Adipocyte (in vitro differentiated cells): ENCODE measurements at places on chromosomes 2 and 18.

GRCh38 chr2:175220075-175220474 is 38.6 kb upstream of the ATP5MC3 start:
- no peak for DNase-seq

GRCh38 chr2:172177996-172178395 is 75.3 kb upstream of the DLX2 start:
- no peak for DNase-seq

- DNase-seq, result no peak
Measured at GRCh38 chr2:155456222-155456621, 757.7 kb downstream of the KCNJ3 start.

DNA sequence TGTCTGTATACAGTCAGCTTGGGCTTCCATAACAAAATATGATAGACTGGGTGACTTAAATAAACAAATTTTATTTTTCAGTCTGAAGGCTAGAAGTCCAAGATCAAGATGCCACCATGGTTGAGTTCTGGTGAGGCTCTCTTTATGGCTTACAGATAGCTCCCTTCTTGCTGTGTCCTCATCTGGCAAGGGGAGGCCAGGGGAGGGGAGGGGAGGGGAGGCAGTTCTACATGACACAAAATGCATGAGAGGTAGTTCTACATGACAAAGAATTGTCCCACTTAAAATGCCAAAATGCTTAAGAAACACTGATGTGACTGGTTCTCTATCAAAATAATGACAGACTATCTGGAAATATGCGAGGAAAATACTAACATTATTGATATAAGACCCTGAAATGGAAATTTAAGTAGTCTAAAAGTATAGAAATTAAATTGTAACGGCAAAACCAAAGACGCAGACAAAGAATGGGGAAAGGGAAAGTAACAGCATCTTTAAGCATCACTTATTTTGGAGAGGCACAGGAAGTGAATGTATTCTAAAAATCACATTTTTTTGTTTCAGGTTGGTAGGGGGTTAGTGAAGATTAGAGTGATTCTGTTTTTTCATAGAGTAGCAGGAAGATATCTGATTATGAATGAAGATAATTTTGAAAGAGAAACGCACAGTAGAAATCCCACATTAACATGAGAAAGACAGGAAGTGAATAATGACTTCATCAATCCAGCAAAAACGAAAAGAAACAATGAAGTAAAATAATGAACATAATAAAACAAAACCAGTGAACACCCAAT is 131.4 kb downstream of the STRN start:
- DNase-seq, result no peak

DNA sequence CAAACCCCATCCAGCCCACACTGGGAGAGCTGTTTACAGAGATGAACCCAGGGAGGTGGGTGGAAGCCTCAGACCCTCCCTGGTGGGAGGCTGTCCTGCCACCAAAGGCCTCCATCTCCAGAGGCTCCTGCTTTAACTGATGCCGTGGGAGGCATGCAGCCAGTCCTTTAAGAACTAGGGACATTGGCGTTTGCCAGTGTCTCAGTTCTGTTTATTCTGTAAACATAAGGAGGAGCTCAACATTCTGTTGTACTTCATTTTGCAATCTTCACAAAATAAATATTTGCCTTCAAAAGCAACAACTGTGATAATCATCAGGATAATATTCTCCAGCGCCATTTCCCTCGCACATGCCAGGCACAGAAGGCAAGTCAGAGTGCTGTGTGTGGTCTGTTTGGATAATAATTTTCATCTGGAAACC is 6.8 kb downstream of the EDAR start:
- DNase-seq, result peak; percentile 13

- DNase-seq, result no peak
Measured at GRCh38 chr2:160934991-160935390, 225.2 kb upstream of the TANK start.

- peak; percentile 22 for DNase-seq
Measured at GRCh38 chr18:22709288-22710060, 223.7 kb upstream of the RBBP8 start.

DNA sequence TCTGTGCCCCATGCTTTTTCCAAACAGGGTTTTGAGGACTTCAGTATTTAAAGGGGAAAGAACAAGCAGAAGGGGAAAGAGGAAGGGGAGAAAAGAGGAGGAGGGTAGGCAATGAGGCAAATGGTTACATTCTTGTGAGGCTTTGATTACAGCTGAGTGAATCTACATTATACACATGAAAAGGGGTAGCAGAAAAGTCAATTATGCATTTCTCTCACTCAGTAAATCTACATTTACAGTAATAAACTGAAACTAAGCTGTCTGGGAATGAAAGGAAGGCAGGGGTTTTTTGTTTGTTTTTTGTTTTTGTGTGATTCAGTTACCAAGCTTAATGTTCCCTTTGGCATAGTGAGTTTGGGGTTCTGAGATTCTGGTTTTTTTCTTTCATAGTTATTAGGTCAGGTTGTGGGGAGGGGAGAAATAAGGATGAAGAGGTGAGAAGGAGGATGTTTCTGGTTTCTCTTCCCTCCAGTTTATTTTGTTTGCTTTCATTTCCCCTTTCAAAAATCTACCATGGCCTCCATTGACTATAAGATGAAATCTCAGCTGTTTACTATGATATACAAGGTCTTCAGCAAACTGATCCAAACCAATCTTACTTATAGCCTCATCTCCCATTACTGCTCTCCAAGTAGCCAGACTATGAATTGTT is 18.7 kb downstream of the C18orf63 start:
- DNase-seq, result no peak

GRCh38 chr2:206379266-206379665 is 64.1 kb upstream of the ADAM23 start:
- DNase-seq, result no peak

- no peak for DNase-seq
Measured at GRCh38 chr2:174035981-174036742, 71.0 kb upstream of the SP3 start.

DNA sequence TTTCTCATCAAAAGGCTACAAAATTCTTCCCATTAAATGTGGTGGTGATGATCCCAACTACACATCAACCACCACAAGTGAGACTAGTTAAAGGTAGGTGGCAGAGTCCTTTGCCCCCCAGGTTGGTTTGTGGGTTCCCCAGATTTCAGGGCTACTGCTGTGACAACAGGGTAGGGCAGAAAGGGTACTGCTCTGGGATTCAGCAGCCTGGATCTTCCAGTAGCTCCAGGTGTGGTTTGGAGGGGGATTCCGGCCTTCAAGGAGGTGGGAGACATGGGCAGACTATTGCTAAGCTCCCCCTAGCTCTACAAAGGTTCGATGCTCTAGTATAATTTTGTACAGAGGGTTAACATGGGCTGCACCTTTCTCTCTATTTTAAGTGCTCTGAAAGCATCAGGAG is 74.9 kb upstream of the FZD5 start:
- DNase-seq, result no peak

- DNase-seq, result no peak
Measured at GRCh38 chr2:126832014-126832413, 66.7 kb upstream of the TEX51 start.

DNA sequence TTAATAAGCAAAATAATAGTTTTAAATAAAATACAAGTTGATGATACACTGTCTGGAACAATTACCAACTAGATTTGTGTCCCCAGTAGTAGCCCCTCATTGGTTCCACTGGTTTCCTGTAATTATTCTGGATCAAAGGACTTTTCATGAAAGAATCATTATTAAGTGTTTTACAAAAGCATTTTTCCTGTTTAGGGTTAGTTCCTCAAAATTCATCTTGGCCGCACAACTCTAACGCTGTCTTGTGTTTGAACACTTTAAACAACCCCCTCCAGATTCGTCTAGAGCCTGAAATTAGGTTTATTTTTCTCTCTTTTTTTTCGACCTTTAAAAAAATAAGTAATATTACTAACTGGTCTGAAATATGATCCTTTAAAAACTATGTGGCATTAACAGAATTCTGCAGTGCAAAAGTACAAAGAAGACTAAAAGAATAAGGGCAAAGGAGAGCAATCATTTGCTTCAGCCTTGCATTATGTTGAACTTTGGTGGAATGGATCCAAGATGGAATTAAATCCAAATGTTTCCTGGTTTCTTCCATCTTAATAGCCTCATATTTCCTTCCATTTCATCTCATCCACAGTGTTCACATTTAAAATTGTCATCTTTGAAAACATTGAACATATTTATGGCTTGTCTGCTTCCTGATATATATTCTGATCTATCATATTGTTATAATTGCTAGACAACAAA is 678.4 kb downstream of the IRS1 start:
- peak; percentile 66 for DNase-seq

GRCh38 chr2:224174521-224174920 is 135.4 kb upstream of the SERPINE2 start:
- no peak for DNase-seq

DNA sequence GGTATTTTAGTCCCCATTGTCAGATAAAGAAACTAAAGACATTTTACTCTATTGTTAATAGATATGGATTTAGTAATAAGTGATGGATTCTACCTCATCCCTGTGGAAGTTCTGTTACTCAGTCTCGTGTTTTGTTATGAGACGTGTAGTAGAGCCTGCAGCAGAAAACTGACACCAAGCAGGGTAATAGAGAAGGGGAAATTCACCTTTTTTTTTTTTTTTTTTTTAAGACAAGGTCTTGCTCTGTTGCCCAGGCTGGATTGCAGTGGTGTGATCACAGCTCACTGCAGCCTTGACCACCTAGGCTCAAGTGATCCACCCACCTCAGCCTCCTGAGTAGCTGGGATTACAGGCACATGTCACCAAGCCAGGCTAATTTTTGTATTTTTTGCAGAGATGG is 164.5 kb downstream of the CERS6 start:
- no peak for DNase-seq

DNA sequence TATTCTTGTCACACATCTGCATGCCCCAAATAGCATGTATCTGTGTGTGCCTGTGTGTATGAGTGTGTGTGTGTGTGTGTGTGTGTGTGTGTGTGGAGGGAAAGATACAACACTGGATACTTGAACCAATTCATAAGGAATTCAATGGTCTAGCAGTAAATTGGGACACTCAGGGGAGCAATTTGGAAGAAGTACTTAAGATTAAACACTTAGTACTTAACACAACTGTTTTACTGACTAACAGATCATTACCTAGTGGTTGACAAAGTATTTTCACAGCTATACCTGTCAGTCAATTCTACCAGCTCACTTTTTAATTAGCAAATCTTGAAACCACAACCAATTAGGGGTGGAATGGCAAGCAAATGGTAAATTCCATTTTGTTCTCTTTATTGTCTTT is 1024.1 kb downstream of the TMEM182 start:
- DNase-seq, result no peak

DNA sequence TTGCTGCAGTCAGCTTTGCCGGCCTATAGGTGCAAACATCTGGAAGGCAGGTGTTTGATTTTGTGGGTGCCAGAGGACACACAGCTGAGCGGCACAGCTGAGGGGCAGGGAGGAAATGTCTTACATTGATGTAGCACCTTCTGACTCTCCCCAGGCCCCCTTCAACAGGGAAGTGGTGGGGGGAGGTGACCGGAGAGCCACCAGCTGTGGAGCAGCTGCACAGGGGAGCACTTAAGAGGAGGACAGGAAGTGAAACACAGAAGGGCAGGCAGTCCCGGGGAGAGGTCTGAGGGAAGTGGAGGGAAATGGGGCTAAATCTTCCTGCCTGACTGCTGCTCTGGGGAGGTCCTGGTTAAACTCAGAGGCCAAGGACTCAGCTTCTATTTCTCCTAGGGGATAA is 409.1 kb downstream of the TNS1 start:
- DNase-seq, result no peak

DNA sequence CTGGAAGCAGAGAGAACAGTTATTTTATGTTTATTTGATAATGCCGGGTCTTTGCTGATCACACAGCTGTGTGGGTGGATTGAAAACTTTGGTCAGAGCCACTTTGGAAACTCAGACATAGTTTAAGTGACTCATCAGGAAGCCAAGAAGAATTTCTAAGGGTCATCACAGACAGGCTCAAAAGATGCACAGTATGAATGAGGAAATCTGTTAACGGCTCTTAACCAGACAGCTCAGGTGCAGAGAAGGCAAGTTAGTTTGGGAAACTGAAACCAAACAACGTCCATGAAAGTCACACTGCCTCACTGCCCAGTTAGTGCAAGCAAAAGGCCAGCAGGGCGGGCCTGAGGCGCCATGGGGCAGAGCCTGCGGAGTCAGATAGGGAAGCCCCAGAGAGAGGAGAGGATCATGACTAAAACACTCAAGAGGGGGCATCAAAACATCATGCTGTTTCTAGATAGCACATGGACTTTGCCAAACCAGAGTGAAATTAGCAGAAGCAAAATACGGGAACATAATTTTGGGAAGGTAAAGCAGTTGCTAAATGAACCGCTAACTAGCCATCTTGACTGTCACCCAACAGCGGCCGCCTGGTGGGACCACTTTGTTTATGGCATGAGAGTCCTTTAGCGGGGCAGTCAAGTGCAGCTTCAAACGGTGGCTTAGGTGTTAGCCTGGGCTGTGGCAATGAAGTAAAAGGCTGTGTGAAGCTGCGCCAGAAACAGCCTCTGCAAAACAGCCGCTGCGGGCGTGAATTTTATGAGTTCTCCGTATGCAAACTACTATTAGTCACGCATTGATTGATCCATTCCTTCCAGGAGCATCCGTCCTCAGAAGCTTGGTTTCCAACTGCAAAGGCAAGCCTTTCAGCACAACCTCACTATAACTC is 101.2 kb downstream of the KCTD18 start:
- DNase-seq, result peak; percentile 76

DNA sequence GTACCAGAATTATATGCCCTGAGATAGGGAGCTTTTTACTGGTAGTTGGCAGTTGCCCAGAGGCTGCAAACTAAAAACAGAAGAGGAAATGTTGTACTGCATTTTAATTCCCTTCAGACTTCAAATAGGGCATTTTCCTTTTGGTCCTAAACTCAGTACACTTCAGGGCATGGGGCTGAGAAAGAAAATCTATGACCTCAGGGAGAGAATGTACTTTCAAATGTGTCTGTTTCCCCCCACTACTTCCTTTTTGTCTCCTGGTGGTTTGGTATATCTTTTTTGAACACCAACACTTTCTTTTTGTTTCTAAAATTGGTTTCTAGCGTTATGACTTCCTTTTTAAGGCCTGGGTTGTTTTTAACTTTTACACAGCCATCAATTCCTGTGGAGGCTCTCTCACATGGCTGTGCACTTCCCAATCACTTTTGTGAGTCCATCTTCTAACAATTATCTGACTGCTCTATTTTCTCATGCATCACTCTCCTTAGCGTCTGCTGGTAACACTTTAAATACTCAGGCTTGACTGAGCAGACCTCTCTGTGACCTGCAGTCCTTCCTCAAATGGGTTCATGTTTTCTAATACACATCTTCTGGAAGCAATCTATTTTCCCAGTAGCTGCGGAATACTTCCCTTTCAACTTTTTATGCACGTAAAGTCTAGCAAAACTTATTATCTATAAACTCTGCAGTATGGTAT is 596.0 kb downstream of the LRP1B start:
- no peak for DNase-seq
